ENCODE measurements at places on chromosomes 4 and X. TPM values are rescaled to one million over a fixed set of nuclear protein-coding genes. Genes with fewer than 3 reads are reported as not detected.

The EDNRA gene
- 0.28 TPM for total RNA-seq

The CBR4 gene
- total RNA-seq, result 11.7 TPM

The ZFP92 gene
- 0.38 TPM for total RNA-seq

The TMEM255A gene
- 0.13 TPM for total RNA-seq

The UGT2B15 gene
- 41.7 TPM for total RNA-seq

The ASB12 gene
- not detected for total RNA-seq

The SH2D1A gene
- 0.09 TPM for total RNA-seq

The COL4A6 gene
- total RNA-seq, result not detected

The GPR50 gene
- not detected for total RNA-seq
